ENCODE measurements at places on chromosomes 12 and 14.

- no peak for DNase-seq
These were observed 434.5 kb downstream of the MDGA2 start for GRCh38 chr14:47240748-47241437.

- DNase-seq, result no peak
These were observed 644 bp upstream of the PPP4R4 start for GRCh38 chr14:94173471-94173884.

- DNase-seq, result no peak
These were observed 5.5 kb downstream of the HOXC5 start for GRCh38 chr12:54038284-54038870.

- no peak for DNase-seq
These were observed 51.9 kb downstream of the SUSD6 start for GRCh38 chr14:69663300-69663643.

DNA sequence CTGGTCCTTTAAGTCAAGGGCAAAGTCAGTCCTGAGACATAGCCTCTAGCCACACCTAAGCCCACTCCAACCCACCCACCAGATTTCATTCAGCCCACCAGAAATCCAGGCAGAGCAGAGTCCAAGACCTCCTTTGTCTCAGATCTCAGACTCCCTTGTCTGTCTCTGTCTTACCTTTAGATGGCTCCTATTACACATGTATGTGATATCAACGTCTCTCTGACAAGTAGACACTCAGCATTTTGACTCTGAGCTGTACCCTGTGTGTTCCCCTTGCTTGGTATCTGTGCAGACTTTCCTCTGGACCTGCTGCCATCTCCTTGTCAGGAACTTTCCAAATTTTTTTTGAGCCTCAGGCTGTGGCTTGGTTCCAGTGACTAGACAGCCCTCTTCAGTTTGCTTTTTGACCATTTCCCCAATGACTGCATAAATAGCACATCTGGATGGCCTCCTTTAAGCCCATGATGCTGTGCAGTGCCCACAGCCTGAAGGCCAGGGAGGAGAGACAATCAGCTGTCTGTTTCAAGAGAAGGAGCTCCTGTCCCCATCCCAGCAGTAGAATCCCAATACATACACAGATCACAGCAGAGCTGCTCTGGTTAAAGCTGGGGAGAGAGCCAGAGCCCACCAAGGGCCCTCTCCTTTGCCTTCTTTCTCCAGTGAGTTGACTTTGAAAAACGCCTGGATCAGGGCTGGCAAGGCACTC is 7.0 kb downstream of the POU6F1 start:
- DNase-seq, result no peak

DNA sequence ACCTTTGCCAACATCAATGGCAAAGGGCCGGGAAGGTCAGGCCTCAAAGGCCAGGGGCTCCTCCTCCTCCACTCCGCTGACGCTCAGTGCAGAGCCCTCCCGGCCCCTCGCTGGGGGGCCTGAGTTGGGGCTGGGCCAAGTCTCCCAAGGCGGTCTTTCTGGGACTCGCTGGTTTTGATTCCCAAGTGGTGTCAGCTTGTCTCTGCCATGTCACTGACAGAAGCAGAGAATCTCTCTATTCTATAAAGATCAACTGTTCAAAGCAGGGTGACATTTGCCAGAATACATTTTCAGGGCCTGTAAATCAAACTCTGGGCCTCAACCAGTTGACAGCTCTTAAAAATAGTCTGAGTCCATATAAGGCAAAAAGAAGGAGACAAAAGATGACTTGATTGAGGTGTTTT is 75.9 kb downstream of the CCDC88C start:
- no peak for DNase-seq

DNA sequence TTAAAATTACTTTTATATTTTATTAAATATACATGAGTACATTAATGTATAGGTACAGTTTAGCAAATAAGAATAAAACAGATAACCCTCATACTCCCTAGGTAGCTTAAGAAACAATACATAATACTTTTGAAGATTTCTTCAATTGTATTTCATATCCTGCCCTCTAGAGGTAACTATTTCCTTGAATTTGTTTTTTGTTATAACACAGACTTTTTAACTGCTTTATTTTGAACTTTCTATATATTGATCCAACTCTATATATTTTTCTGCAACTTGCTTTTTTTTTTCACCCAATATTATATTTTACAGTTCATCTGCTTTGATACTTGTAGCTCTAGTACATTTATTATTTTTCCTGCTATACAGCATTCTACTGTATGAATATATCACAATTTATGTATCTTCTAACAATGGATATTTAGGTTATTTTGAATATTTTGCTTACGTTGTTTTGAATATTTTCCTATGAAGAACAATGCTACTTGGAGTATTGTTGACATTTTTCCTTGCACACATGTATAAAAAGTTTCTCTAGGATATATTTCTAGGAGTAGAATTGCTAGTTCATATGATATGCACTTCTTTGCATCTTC is 72.8 kb upstream of the ABCD2 start:
- peak; percentile 0 for DNase-seq

DNA sequence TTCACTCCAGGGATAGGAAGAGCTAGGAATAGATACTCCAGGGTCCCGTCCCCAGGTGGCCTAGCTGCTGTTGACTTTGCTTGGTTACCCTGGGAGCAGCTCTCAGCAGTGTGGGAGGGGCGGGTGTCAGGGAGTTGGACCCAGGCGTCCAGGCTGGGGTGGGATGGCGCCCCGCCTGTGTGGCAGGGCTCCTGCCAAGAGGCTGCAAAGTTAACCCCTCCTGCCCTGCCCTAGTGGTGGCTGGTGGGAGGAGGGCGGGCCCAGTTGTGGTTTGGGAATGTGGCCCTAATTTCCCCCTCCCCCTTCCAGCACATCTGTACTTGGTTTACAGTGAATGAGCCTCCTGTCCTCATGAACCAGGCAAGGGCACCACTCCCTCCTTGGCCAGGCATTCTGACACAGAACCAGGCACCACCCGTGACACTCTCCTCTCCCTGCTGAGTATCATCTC is 1.7 kb upstream of the RARG start:
- DNase-seq, result no peak

DNA sequence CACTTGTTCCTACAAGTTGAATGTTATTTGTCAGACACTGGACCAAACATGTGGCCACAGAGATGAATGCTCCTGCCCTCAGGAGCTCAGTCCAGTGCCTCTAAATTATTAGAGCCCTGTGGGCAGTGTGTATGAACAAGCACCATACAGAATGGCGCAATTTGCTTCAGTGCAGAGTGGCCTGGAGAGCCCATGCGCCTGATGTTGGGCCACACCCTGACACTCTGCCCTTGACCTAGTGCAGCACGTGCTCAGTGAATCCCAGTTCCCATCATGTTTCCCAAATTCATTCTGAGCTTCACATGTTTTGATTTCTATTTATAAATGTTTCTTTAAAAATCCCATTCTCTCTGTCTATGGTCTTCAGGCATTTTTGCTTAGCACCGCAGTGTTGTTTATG is 116.8 kb downstream of the PRMT8 start:
- DNase-seq, result no peak

GRCh38 chr12:3920351-3921150 is 47.4 kb upstream of the PARP11 start:
- DNase-seq, result no peak

- no peak for DNase-seq
These were observed 633 bp upstream of the RNU4-2 start for GRCh38 chr12:120292411-120292660.

DNA sequence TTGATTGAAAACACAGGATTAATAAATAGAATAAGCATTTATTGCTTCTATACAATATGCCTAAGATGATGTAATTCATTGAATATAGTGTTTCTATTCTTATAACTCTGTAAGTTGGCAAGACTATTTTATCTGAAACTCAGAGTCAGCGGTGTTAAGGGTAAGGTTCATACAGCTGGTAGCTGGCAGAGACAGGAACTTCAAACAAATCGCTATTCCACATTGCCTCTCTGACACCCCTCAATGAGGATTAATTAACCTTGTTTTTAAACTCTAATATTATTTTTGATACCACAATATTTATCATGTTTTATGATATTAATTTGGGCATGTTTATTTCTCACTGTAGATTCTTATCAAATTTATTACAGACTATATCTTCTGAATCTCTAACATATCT is 323.4 kb downstream of the ACSS3 start:
- DNase-seq, result no peak

DNA sequence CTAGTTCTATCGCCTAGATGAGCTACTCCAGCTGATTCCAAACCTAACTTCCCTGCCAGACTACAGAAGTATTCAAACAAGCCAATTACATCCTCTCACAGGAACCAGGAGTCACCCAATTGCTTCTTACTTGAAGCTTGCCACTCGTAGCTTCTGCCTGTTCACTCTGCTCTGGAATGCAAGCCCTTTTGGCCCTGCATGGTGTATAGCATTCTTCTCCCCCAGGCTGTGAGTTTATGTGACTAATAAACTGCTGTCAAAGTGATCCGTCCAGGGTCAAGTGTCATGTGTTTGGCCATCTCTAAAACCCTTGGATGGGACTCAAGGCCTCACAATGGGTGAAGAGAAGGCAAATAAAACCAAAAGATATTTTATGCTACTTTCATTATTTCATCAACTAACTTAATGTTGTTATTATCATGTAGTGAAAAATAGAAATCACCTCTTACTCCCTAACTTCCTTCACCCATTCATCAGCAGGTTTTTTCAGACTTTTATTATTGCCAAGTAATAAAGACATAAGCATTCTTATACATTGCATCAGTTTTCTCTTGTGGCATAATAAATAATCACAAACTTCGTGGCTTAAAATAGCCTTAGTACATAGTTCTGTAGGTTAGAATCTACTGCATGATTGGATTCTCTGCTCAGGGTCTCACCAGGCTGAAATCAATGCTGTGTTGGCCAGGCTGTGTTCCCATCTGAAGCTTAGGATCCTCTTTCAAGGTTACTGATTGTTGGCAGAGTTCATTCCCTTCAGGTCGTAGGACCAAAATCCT is 1981.7 kb upstream of the FLRT2 start:
- no peak for DNase-seq

GRCh38 chr12:108430245-108430644 is 84.8 kb upstream of the FICD start:
- DNase-seq, result no peak

GRCh38 chr14:85293612-85294234 is 236.2 kb upstream of the FLRT2 start:
- DNase-seq, result no peak

DNA sequence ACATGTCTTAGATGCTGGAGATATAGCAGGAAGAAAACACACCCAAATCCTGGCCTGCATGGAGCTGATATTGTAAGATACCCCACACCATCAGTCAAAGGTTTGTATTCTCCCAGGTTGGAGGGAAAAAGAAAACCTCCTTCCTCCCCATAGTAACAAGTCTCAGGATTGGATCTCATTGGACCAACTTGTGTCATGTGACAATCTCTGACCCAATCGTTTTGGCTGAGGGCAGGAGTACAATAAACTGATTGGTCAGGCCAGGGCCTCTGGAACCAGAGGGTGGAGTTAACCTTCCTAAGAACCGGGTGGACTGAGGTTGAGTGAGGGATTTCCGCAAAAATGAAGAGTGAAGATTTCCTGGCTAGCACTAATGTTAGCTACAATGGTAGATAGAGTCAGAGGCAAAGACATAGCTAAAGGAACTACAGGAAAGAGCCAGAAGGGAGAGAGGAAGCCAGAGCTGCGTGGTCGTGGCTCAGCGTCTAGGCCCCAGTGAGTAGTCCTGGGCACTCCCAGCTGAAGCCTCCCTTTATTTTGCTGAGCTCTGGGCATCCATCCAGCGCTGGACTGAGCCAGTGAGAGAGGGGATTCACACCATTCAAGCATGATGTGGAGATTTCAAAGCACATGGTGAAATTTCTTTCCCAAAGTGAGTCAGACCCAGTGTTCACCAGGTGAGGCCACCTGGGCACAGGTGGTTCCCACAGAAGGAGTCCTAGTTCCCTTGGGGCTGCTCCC is 219.9 kb downstream of the AACS start:
- peak; percentile 8 for DNase-seq

- no peak for DNase-seq
These were observed 56.1 kb upstream of the OR4E1 start for GRCh38 chr14:21729703-21730233.

DNA sequence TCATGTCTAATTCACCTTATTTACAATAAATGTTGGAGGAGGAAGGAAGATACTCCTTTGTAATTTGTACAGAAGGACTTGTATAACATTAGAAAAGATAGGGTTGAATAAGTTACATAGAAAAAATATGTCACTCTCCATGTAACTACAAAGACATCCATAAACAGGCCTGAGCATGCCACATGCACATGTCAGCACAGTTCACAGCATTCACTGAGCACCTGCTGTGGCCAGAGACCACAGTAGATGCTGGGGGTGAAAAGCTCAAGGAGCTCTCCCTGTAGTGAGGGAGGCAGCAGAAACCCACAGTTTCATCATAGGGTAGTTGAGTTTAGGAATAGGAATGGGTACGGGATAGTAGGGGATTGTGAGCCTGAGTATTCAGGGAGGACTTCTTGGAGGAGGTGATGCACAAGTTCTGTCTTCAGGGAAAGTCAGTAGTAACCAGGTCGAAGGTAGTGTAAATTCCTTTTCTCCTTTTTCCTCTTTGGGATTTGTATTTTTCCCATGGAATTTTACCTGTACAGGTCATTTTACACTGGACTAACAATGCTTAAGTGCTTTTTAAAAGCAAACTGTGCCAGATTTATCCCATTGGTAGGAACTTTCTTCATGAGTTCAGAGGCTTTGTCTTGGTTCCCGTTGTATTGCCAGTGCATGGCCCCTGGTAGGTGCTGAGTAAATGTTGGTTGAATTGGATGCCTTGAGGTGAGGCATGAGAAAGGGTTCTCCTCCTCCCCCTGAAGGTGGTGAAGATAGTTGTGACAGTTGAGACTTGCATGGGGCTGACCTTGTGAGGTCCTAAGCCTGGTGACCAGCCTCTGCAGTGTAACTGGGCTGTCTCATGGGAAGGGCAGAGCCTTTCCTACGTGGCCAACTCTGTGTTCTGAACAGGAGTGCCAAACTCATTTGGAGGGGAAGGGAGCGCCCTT is 20.2 kb downstream of the PRKCH start:
- no peak for DNase-seq

DNA sequence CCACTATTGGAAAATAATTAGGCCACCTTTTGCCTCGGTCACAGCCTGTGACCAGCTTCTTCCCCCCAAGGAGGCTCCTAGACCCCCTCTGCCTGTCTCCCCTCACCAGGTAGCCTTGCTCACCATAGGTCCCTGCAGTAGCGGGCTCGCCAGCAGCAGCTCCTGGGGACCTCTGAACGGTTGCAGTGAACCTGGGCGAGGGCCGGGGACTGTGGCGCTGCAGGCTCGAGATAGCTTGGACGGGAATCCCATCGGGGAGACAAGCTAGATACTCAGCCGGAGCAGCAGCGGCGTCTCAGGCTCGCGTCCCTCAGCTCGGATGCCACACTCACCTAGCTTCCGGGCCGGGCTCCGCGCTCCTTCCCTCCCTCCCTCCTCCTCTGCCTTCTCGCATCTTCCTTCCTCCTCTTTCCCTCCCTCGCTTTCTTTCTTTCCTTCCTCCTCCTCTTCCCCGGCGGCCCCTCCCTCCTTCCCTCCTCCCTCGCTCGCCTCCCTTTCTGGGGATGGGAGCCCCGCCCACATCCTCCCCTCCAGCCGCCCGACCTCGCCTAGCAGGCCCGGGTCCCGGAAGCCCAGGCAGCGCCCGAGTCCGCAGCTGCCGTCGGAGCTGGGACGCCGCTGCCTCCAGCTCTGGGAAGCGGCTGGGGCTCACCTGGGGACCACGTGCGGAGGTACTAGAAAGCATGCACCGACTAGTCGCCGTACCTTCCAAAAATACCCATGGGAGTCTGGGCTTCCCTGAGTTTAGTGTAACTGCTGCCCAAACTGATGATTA is at the start of gene BMP4:
TSS of gene BMP4 (minus strand) at position 399 of the 775 bp plus-strand sequence. CDS start 4,603 bp downstream, outside the sequence.
- DNase-seq, result peak; percentile 82

All from HCT116 (cell line).